Omental fat pad (tissue), 4 donors: ENCODE measurements at places on chromosomes 4 and X. TPM values are rescaled to one million over a fixed set of nuclear protein-coding genes. Genes with fewer than 3 reads are reported as not detected.

GABRB1 gene
- total RNA-seq, result not detected

TEC gene
- 3.8 TPM for total RNA-seq

IBSP gene
- not detected for total RNA-seq

CTSO gene
- 47.1 TPM for total RNA-seq

MSANTD1 gene
- 1.1 TPM for total RNA-seq

DHRSX gene
- total RNA-seq, result 20.6 TPM

SMR3B gene
- not detected for total RNA-seq

MAGEA4 gene
- total RNA-seq, result not detected

DCAF4L1 gene
- 0.47 TPM for total RNA-seq

- DNase-seq, result no peak
Measured at GRCh38 chrX:40142417-40142816, 44.7 kb upstream of the BCOR start.

GRCh38 chr4:82711158-82711785, 87.3 kb downstream of the SCD5 start:
- DNase-seq, result no peak

DNA sequence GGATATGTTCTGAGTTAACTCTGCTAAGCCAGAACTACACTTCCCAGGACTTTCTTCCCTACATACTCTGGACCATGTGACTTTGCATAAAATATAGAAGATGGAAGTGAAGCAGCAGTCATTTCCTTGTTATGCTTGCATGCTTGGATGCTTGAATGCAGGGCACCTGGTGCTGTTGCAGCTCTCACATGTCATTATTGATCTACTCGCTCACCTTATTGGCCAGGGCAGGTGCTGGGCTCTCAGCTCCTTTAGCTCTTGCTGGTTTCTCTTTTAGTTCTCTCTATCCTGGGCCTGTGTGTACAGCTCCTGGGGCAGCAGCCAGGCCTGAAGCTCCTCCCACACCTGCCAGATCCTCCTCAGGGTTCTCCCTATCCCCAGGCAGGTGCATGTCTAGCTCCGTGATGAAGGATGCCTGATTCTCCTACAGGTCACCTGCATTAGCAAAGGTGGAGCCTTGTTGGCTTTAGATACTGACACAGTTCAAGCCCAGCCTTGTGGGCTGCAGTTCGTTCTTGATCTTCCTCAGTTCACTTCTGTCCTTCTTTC, 53.3 kb downstream of the MED28 start:
- no peak for DNase-seq

DNA sequence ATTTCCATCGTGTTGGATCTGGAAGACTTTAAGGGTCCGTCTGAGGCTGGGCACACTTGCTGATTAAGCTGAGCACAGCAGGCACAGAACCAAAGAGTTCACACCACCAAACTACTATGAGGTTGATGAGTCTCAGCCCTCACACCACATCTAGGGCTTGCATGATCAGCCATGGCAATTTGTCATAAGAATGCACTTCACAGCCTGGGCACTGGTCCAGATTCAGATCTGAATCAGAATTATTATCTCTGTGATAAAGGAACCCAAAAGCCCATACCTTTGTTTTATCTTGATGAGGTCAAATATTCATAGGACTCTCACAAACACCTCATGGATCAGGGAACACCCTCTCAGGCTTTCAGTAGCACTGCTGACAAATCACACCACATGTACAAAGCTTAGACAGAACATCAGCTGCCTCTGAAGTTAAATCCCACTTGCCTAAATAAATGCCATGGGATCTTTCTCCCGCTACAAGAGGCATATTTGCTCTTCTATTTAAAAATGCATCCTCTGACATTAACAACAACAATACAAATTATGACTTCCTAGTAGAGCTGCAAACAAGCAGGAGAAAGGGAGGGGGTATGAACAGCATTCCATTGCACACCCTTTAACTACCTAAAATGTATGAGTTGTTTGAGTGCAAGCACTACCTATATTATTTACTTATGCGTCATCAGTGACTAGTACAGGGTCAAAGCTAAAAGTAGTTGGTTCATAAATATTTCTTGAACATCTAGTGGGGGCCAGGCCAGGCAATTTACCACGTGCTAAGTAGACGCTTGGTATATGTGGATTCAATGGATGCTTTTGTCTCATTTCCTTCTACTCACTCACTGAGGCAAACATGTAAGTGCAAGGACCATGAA, 186.3 kb upstream of the FGF13 start:
- DNase-seq, result no peak

GRCh38 chrX:93422693-93423092, 250.7 kb downstream of the NAP1L3 start:
- no peak for DNase-seq

DNA sequence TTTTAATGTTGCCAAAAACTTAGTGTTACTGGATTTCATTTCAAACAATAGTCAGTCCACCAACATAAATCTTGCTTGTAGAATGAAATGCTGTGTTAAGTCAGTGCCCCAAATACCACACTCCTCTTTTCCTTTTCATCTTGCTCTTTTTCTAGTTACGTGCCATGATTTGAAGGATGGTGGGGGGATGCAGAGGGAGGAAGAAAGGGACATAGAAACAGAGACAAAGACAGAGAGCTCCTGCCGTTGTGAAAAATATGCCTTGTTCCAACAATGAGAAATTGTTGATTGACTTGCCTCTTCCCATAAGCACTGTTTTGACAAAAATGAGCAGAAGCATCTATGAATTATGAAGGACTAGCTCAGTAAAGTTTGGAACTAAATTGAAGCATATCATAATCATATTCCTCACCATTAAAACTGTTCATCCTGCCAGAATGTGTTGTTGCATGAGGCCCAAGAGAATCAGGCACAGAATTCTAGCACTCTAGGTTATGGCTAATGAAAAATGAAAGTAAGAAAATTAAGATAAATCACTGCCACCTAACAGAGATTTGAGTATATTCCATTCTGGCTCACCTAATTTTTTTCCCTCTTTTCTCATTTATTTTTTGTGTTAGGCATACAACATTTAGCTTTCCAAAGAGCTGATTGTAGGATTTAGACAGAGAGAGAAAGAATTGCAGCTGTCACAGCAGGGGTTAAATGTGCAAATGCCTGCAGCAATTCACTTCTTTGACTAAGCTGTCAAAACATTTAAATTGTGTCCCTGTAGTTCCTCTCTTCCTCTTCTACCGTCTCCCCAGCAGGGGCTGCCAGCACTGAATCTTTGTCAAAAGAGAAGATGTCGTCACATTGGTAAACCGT, 111.6 kb upstream of the PTPN13 start:
- no peak for DNase-seq

DNA sequence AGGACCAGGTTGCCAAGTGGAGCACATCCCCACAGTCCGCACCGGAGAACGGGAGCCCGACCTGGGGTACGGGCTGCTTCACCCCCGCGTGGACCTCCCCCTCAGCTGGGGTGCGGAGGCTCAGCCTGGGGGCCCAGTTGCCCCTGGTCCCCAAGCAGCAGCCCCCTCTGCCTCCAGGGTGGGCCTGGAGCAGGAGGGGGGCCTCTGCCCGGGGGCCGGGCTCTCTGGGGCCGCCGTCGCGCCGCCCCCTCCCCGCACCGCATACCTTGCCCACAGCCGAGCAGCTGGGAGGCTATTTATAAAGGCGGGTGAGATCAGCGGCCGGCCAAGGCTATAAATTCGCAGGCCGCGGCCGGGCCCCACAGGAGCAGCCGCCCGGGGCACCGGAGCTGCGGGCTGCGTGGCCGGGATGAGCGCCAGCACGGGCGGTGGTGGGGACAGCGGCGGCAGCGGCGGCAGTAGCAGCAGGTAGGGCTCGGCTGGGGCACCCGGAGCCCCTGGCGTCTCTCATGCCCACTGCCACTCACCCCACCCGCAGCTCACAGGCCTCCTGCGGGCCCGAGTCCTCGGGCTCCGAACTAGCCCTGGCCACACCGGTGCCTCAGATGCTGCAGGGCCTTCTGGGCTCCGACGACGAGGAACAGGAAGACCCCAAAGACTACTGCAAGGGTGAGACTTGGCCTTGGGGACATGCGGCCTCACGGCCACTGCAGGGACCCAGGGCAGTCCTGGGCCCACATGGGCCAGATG, at the start of gene SRPK3:
TSS of gene SRPK3 (plus strand) at position 364 of the 750 bp plus-strand sequence. CDS start at position 410, 46 bp downstream.
- no peak for DNase-seq

DNA sequence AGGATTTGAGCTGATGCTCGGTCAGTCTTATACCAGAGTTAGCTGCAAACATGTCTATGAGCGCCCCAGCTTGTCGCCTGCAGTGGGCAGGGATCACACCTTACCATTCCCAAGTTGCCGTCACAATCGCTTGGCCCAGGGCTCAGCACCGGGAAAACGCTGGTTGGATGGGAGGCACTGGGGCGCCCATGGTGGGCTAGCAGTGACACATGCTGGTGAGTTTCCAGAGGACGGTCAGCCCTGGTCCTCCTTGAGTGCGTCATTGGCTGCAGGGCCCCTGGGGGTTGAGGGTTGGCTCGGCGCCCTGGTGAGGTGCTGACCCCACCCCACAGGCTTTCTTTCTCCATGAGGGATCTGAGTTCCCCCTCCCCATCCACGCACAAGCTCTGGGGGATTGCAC, 50.4 kb downstream of the SORCS2 start:
- DNase-seq, result no peak

GRCh38 chrX:112536544-112536943, 143.2 kb downstream of the LHFPL1 start:
- DNase-seq, result no peak

DNA sequence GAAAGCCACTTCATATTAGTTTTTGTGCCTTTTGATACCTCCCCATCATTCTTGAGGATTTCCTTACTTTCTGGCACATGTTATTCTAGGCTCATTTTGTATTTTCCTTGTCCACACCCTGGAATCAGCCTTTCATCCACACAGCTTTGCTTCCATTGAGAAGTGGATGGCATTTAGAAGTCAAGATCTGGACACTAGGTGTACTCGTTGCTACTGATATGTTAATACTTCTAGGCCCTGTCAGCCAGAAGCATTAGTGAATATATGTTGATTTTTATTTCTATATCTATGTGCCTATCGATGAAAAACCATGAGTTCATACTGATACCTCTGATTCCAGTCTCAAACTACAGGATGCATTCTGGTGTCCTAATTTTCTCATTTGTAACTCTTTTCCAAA, 73.2 kb downstream of the ARHGAP24 start:
- no peak for DNase-seq

DNA sequence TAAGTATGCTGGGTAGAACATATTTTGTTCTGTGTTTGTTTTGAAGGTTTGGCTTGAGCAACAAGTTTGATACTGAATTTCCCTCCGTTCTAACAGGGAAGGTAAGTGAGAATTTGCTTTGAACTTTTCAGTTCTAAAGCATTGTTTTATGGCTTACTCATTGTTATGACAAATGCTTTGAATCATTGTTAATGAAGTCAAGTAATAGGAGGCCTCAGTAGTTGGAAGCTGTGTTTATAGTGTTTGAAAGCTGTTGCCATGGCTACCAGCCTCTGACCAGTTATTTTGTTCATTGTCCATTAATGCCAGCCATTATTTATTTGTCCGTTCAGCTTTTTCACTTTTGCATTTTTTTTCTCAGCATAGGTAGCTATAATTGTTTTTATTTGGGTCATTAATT, 14.4 kb downstream of the CHIC1 start:
- DNase-seq, result no peak

GRCh38 chrX:132967049-132967448, 8.6 kb upstream of the HS6ST2 start:
- no peak for DNase-seq

GRCh38 chr4:41600243-41600912, 62.4 kb downstream of the LIMCH1 start:
- DNase-seq, result no peak

DNA sequence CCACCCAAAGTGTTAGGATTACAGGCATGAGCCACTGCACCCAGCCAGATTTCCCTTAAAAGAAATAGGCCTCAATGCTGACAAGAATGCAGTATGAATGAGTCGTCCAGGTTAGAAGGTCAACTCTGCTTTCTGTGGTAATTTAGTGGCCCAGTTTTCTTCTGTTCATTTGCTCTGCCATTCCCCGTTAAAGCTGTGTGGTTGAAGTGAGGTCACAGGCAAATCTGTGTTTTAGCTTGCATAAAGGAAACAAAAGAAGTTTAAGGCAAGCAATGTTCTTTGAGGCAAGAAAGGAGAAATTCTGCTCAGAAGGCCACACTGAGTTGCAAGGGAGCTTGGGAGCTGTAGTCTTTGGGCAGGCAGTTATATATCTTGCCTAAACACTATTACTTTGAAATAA, 176.8 kb downstream of the LARP7 start:
- DNase-seq, result no peak

- DNase-seq, result no peak
Measured at GRCh38 chrX:9671998-9672397, 93.6 kb downstream of the GPR143 start.

- no peak for DNase-seq
Measured at GRCh38 chr4:187606581-187606980, 389.0 kb upstream of the ZFP42 start.

- DNase-seq, result no peak
Measured at GRCh38 chr4:123167931-123168330, 228.7 kb upstream of the SPRY1 start.

DNA sequence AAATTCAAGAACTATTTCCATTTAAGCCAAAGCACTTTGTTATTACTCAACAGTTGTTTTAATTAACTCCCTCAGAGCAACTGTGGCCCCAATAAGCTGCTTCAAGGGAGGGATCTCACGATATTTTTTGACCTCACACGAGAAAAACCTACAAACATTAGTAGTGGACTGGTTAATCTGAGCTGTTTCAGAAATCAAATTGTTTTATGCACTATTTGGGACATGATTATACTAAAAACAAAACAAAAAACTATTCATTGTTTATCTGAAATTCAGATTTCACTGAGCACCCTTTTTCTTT, 74.3 kb downstream of the DCHS2 start:
- DNase-seq, result no peak

DNA sequence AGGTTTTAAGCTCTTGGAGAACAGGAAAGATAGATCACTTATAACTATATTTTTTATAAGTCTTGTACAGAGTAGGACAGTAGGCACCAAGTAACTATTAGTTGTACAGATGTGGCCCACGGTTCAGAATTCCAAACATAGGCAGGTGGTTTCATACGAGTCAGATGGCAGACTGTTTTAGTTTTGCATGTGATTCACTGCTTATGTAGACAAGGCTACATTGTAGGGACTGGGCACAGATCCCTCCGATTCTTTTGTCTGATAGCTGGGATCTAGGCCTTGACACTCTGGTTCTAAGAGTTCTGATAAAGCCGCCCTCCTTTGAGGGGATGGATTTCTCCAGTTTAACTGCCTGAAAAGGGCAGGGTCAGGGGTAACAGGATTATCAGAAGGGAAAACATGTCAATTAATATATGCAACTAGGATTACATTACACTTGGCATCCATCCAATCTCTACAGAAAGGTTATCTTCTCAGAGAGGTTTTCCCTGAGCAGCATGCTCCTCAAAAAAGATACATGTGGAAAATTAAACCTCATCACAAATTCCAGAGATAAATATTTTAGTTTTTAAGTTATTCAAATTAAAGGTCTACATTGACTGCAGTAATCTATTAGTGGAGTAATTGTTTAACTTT, 87.8 kb downstream of the SPRY1 start:
- DNase-seq, result no peak

GRCh38 chr4:108361446-108361820, 192.7 kb upstream of the LEF1 start:
- DNase-seq, result no peak

DNA sequence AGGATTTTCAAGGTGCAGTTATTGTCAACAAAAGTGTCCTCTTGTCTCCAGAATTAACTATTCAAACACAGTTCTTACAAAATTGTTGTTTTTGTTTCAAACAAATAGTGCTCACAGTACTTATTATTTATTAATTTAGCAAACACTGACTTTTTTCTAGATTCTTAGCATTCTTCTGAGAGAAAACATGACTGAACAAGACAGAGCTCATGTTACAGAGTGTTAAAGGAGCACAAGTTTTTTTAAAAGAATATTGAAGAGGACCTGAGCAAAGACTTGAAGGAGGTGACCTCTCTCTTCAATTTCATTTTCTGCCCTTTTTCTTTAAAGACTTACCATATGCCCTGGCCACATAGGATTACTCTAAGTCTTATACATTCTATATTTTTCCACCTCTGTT, 2220.3 kb upstream of the AGA start:
- DNase-seq, result no peak
